ENCODE measurements at places on chromosomes 6 and 20.

DNA sequence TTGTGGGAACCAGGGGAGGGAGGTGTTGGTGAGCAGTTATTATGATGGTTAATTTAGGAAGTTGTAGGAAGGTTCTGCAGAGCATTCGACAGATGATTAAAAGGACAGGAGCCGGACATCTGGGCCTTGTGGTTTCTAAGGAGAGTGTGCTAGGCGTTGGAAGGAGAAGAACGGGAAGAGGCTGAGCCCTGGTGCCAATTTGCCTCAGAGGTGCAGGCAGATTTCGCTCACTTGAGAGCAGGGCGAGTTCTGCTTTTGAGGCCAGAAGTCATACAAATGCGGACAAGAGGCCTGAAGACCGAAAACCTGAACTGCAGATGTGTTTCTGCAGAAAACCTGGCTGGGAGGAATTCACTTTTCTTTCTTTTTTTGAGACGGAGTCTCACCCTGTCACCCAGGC, 30.5 kb upstream of the RPS6KA2 start:
- DNase-seq: no peak

DNA sequence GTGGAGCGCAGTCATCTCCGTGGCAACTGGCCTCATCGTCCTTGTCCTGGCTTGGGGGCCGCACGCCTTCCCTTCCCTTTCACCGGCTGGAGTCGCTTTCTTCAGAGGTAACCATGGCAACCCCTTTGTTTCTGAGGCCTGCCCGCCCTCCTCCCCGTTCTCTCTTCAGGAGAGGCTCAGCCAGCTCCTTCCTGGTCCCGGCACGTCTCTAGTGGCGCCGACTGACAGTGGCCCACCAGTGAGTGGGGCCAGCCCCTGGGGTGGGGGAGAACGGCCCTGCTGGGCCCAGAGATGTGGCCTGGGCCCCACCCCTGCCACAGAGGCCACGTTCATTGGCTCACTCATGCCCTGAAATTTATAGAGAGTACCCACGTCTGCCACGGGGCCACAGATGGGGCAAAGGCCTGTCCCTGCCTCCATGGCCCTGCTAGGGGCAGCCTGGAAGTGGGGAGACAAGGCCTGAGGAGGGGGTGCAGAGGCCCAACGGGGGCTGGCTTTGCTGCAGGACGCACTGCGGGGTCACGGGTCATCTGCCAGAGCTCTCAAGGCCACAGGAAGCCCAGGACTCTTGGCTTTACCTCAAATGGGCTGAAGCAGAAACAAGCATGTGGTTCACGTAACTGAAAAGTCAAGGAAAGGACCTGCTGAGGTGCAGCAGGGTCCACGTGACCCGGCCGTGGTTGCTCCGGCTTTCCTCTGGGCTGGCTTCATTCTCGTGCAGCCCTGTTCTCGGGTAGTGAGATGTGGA, 1.4 kb upstream of the OSBPL2 start:
- DNase-seq: no peak

DNA sequence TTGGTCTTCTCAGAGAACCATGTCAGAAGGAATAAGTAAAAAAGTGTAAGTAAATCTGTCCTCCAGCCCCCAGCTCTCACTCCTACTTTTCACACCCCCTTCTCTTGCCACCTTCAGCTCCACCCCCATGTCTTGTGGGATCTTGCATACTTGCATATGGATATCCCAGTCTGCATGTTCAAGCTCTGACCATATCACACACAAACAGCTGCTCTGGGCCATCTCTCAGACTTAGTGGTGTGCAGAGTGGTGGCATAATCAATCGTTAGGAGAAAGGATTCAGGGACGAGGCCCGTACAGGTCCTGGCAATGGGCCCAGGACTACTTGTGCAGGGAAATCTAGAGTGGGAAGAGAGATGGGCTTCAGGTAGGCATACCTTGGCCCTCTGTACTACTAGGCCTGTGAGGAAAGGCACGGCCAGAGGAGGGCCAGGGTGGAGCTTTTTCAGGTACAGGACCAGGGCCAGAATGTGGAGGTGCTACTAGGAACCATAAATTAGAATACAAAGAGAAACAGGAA, 112.0 kb upstream of the SGK1 start:
- DNase-seq: no peak

- DNase-seq: no peak
These were observed 225.1 kb downstream of the ERMARD start for GRCh38 chr6:169976301-169977081.

DNA sequence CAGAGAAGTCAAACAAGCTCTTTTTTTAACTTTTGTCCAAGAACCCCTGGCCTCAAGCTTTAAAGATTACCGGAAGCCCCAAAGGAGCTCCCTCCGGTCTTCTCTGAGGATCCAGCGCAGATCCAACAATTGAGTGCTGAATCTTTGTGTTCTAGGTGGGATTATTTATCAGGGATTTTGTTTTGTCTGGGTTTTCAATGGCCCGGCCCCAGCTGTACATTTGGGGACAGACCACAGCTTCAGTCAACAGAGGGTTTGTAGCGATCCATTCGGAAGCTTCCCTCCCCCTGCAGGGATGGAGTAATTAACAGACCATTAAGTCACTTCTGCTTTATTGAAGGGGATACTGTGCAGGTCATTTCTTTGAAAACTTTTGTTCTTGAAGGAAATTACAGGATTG, 7.8 kb downstream of the OLIG3 start:
- DNase-seq: no peak

DNA sequence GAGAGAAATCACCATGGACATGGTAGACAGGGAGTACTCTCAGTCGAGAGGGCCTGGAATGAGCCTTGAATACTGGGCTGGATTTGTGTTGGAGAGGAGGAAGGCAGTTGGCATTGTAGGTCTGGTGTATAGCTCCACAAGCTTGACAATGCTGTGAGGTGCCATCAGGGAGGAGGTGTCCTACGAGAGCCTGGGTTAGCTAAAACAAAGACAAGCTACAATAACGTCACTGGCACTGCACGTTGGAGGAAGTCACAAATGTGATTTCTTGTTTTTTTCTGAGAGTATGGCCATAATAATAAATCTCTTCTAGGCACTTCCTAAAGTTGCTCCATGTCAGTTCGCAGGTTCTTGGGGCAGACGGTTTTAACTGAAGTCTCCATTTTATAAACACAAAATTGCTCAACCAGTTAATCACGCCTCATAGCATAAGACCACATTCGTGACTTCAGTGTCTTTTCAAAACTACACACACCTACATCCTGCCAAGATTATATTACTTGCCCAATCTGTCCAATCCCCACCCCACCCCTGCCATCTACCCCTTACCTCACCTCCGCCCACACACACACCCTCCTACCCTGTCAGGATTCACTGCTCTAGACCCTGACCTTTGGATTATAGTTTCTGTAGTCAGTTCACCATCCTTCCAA, 4.4 kb upstream of the HLA-DMB start:
- no peak for DNase-seq

DNA sequence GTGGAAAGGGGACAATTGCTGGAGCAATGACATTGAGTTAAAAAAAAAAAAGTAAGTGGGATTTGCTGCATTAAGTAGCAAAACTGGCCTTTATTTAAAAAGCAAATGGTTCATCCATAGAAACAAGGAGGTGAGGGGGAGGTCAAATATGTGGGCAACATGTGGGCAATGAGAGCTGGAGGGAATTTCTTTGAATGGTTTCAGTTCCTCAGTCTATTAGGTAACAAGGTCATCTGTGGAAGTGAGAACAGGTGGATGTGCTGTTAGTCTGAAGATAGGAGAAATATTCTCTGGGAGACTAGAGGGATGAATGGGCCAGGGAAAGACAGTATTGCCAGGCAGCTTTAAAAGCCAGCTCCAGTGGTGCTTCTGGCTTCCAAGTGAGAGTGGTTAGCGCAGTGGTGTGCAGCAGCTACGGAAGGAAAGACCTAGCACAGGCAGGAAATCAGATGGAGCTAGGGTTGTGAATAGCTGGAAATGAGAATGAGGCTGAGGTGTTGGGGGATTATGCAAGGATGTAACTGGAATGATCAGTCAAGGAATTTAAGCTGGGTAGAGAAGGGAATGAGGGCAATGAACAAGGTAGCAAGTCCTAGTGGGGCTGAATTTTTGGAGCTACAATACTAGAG, 727.6 kb downstream of the PTPRT start:
- no peak for DNase-seq

- peak; percentile 7 for DNase-seq
These were observed 1.1 kb downstream of the BAG2 start for GRCh38 chr6:57173056-57173885.

DNA sequence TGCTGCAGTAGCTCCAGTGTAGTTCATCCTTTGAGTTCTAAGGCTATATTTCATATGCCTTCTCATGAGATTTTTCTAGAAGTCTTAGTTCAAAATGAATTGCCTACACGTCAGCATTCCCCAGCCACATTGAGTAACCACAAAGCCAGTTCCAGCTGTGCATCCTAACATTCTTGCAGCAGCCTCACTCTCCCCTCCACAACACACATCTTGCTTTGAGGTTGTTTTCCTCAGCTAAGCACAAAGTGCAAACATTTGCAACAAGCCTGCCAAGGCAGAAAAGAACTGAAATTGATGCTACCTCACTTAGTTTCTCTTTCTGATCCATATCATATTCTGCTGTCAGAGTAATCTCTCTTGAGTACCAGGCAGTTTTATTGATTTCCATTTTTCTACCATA, 160.7 kb upstream of the KCNQ5 start:
- DNase-seq: no peak

- no peak for DNase-seq
These were observed 71.5 kb upstream of the DTNBP1 start for GRCh38 chr6:15734118-15734897.
